ENCODE measurements at places on chromosomes 7 and 10.

DNA sequence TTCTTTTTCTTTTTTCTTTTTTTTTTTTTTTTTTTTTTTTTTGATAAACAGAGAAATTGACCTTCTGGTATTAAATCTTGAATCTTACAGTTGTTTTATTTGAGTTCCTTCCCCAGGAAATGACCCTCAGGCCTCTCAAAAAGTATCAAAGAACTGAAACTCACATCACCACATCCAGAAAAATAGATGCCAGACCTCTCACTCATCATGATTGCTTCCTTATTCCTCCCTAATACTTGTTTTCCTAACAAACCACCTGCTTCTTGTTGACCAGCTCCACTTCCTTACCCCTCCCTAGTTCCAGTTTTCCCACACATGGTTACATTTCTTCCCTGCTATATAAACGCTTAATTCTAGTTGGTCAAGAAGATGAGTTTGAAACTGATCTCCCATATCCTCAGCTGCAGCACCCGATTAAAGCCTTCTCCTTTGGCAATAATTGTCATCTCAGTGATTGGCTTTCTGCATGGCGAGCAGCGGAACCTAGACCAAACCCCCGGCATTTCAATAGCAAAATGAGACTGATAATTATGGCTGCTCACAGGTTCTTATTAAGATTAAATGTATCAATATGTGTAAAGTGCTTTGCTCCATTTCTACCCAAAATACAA is 681.1 kb upstream of the AUTS2 start:
- DNase-seq, result no peak

DNA sequence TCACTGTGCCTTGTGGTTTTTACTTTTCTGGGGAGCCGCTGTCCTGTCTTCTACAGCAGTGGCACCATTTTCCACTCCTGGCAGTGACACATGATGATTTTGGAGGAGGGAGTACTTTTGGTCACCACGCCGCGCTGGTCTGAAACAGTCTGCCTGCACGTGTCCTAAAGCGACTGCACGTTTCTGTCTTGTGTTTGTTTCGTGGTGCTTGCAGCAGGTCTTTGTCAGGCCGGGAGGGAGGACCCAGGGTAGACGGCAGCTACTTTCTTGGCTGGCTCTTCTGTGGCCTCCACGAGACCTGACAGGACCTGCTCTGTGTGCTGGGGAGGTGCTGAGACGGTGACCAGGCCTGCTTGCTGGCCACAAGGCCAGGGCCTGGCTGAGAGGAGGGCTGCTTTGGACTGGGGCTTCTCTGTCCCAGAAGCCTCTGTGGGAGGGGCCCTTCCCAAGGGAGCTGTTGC is 82.0 kb downstream of the GLRX3 start:
- DNase-seq, result no peak

GRCh38 chr10:118506671-118507590 is 88.5 kb downstream of the PRLHR start:
- DNase-seq, result no peak

GRCh38 chr7:140333223-140333622 is 65.1 kb downstream of the SLC37A3 start:
- DNase-seq, result no peak

DNA sequence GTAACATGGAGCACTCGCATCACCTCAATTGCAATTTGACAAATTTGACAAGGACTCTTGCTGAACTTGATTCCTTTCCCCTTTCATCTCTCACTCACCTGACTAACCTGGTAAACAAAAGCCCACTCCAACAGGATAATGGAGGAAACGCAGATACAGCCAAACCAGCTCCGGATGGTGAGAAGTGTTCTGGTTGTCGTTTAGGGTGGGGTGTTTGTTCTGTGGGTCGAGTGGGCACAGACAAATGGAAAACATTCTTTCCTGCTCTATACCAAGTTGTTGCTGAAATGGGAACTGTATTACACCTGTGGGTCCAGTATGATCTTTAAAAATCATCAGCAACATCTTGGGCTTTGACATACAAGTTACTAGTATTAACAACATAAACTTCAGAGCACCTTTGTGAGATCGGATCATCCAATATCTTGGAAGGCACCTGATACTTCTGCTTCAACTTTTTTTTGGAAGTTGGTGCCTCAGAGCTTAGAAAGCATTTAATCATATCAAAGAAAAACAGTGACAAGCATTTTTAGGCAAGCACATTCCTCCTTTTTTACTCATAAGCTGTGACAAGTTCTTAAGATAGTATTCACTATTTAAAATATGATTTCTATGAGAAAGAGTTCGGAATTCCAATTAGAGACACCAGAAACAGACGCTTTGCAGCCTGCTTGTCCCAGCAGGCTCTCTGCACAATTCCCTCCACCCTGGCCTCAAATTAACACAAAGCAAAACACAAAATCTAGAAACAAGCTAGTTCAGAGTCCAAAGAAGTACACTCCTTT is 58.1 kb downstream of the CCDC186 start:
- DNase-seq, result no peak

- DNase-seq, result no peak
These were observed 215.2 kb downstream of the RPS24 start for GRCh38 chr10:78248651-78249464.

GRCh38 chr10:75619635-75620034 is 188.2 kb downstream of the LRMDA start:
- no peak for DNase-seq

DNA sequence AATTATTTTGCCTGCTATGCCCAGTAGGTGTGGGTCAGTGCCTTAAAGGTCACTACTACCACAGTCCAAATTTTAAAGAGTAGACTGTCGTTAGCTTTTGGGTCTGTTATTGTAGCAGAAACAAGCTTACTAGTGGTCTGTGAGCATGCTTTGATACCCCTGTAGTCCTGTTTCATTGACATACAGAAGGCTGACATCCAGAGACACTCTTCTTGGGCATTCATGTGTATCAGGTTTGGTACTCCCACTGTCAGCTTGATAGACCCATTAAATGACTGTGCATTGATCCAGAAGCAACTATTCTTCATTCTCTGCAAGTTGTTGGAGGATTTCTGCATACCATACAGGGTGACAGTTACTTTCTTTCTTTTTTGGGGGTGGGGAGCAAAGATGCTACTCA is 884.4 kb upstream of the CELF2 start:
- no peak for DNase-seq

GRCh38 chr7:32515890-32516550 is 20.7 kb downstream of the AVL9 start:
- DNase-seq, result no peak

DNA sequence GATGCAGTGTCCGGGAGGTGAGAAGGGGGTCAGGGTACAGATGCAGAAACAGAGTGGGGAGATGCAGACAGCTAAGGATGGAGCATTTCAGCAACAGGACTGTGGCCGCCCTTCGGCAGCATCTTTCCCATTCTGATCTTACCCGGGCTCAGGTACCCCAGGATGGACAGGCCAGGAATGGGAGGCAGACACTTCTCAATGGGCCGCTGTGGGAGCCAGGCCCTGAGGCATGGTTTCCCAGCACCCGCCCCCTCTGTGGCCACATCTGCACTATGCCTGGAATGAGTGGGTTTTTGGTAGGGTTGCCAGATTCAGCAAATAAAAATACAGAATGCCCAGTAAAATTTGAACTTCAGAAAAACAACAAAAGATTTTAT is 105.2 kb upstream of the CTBP2 start:
- DNase-seq, result no peak

DNA sequence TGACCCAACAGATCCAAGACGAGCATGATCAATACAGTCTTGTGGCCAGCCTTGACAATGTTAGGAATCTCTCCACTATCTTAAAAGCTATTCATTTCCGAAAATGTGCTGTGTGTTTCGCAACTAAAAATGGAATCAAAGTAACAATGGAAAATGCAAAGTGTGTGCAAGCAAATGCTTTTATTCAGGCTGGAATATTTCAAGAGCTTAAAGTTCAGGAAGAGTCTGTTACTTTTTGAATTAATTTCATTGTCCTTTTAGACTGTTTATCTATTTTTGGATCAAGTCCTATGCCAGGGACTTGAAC is 24.3 kb upstream of the TIAL1 start:
- DNase-seq, result no peak

DNA sequence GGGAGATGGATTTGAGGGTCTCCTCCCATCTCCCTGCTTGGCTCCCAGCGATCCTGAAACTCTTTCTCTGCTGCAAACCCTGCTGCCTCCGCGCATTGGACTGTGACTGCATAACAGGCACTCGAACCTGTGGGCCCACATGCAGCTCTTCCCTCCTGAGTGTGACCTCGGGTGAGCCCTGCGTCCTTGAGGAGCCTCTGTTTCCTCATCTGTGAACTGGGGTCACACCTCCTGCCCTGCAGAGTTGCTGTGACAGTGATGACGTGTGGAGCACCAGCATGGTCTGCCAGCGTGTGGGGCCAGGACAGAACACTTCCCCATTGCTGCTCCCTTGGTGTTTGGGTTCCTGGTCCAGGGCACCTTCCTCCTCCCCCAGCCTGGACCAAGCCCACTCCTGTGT is 46.9 kb upstream of the PSMG3 start:
- DNase-seq, result no peak

- DNase-seq, result no peak
These were observed 964.7 kb downstream of the LRMDA start for GRCh38 chr10:76396134-76396533.

GRCh38 chr10:114441107-114441506 is 36.8 kb upstream of the AFAP1L2 start:
- no peak for DNase-seq

All from NCI-H1930 (cell line).